Fibroblast of mammary gland (primary cell): ENCODE measurements at places on chromosomes 16 and 17.

GRCh38 chr17:78599419-78599818 is 22.2 kb upstream of the DNAH17 start:
- DNase-seq, result no peak

GRCh38 chr16:14303639-14304394 is 232.7 kb downstream of the MRTFB start:
- DNase-seq, result no peak

DNA sequence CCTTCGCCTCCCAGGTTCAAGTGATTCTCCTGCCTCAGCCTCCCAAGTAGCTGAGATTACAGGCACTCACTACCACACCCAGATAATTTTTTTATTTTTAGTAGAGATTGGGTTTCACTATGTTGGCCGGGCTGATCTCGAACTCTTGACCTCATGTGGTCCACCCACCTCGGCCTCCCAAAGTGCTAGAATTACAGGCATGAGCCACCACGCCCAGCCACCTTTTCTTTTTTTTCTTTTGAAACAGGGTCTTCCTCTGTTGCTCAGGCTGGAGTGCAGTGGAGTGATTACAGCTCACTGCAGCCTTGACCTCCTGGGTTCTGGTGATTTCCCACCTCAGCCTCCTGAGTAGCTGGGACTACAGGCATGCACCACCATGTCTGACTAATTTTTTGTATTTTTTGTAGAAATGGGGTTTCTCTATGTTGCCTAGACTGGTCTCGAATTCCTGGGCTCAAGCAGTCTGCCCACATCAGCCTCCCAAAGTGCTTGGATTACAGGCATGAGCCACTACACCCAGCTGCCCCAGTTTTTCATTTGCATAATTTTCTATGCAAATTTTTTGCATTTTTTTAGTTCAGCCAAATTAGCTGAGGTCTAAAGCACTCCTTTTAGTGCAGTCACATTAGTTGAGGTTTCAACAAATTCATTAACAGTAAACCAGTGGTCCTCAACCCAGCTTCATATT is 11.3 kb downstream of the WWP2 start:
- DNase-seq, result no peak

GRCh38 chr17:69796078-69796477 is 278.9 kb upstream of the KCNJ16 start:
- no peak for DNase-seq

DNA sequence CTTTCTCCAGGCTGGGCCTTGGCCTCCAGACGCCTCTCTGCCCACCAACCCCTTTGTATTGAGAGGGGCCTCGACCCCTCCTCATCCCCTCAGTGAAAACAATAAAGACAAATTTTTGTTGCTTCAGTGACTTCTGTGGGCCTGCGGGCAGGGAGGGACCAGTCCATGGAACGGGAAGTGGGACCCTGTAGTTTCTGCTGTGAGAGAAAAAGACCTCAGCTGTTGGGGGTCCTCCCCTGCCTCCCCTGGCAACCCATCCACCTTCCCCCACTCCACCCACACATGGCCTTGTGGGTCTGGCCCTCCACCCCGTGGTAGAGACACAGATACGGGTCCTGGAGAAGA is 3.5 kb downstream of the PPY start:
- no peak for DNase-seq

GRCh38 chr16:57964157-57964700 is 6.7 kb downstream of the CNGB1 start:
- no peak for DNase-seq

DNA sequence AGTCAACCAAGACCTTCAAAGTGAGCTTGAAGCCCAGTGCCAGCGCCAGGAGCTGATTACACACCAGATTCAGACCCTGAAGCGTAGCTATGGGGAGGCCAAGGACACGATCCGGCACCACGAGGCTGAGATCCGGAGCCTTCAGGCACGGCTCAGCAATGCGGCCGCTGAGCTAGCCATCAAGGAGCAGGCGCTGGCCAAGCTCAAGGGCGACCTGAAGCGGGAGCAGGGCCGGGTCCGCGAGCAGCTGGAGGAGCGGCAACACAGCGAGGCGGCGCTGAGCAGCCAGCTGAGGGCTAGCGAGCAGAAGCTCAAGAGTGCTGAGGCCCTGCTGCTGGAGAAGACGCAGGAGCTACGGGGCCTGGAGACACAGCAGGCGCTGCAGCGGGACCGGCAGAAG is 42.0 kb downstream of the PLD6 start:
- no peak for DNase-seq

GRCh38 chr17:27635275-27635823 is 4.4 kb downstream of the LGALS9 start:
- no peak for DNase-seq

- DNase-seq, result no peak
These were observed 22.9 kb downstream of the CDIP1 start for GRCh38 chr16:4515611-4516233.

- DNase-seq, result no peak
These were observed 8.4 kb downstream of the FBXO47 start for GRCh38 chr17:38958756-38959155.

DNA sequence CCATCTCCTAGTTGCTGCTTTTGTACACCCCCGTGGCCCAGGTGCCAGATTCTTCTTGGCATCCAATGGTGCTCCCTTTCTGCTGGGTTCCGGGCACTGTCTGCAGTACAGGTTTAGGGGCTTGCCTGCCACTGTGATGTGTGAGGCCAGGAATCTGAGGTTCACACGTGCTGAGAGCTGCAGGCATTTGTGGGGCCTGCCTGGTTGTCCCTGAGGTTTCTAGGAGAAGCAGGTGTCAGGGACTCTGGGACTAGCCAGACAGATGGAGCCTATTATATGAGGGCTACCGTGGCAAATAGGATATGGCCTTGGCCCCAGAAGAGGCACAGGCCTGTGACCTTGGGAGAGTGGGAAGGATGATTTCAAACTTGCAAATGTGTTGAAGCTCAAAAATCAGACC is 29.3 kb downstream of the NDEL1 start:
- no peak for DNase-seq

DNA sequence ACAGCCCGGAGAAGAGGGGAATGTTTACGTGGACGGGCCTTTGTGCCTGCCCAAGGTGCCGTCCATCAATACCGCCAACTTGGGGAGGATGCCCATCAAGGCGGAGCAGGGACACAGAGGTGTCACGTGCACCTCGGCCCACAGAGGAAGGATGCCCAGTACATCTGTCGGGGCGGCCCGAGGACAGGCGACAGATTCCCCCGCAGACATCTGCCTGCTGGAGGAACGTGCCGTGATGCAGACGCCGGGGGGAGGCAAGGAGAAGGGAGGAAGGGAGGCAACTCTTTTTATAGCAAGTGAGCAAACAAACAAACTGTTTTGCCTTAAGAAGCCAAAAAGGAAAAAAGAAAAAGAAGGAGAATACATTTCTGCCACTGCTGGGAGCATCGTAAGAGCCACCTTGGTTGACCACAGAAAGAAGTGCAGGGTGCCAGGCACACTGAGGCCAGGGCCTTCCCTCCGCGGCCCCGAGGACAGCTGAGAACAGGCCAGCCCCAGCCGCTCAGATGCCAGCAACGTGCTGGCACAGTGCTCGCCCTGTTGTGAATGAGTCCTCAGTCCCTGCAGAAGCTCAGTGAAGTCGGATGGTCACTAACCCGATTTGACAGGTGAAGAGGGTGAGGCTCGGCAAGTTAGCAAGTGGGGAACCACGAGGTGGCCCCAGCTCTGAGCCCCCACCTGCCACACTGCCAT is 146.4 kb downstream of the RBFOX3 start:
- DNase-seq, result no peak

DNA sequence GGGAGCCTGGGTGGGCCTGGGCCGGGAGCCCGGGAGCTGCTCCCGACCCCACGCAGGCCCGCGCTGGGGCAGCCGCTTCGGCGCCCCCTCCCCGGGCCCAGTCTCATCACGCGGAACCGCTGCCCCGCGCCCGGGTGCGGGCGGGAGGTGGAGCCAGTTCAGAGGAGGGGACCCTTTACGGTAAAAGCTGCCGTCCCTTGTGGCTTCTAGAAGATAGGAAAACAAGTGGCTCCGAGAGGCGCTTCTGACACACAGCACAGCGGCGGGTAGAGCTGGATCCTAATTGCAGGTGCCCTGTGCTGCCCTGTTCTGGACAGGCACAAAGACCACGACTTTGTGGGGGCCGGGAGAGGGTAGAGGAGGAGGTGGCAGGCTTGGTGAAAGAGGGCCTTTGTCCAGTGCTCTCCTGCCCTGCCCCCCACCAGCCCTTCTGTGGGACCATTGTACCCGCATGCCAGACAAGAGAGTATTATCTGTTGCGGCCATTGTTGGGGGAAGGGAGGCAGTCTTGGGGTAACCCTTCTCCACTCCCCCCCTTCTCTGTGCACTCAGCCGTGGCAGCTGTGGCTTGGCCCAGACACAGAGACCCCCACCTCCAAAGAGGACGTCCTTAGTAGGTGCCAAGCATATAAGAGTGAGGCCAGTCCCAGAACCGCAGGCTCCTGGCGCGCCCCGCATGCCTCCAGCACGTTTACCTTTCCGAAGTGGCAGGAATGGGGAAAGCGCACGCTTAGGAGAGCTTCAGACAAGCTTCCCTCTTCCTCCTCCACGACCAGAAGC is 736 bp downstream of the CNP start:
- DNase-seq, result peak; percentile 17

DNA sequence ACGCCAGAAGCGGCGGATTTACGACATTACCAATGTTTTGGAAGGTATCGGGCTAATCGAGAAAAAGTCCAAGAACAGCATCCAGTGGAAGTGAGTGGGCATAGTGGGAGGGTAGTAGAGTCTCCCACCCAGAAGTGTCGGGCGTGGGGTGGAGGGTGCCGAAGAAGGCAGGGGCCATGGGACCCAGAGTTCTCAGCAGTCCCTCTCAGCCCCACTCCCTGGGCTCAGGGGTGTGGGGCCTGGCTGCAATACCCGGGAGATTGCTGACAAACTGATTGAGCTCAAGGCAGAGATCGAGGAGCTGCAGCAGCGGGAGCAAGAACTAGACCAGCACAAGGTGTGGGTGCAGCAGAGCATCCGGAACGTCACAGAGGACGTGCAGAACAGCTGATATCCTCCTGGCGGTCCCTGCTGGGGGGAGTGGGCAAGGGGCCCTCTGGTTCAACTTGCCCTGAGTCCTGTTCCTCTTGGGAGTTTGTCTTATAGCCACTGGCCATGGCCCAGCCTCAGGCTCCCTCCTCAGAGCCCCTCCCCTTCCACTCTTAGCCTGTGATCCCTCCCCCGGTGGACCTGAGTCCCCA is 916 bp downstream of the E2F4 start:
- DNase-seq, result no peak

DNA sequence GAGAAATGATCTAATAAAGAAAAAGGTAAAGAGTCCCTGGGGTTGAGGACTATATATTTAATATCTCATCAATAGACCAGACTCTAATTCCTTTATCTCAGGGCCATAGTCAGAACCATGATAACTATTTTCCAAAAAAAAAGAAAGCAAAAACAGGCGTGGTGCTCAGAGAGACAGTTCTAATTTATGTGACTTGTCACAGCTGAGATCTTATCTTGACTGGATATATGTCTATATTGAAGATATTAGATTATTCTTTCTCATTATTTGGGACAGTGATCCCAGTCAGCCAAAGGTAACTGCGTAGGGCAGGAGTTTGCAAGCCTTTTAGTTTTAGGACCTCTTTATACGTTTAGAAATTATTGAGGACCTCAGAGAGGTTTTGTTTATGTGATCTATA is 52.4 kb downstream of the ITFG1 start:
- DNase-seq, result no peak

GRCh38 chr16:68644715-68645493 is at the start of gene CDH3:
Gene CDH3 (plus strand): TSS chr16:68645310. CDS start chr16:68645380, 70 bp downstream.
- no peak for DNase-seq

DNA sequence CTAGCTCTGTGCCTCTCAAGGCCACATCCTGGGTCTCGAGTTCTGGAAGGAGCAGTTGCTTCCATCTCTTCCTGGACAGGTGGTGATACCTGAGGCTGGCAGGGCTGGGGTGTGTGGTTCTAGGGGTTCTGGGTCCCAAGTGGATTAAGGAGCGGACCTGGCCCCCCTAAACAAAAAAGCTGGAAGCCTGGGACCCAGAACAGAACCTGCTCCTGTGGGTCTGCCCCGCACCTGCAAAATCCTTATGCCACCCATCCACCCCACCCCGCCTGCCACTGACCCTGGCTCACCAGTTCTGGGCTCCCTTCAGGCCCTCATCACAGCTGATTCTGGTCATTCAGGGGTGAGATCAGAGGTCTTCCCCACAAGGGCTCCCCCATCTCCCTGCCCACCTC is 44.8 kb downstream of the ADCY7 start:
- DNase-seq, result no peak

DNA sequence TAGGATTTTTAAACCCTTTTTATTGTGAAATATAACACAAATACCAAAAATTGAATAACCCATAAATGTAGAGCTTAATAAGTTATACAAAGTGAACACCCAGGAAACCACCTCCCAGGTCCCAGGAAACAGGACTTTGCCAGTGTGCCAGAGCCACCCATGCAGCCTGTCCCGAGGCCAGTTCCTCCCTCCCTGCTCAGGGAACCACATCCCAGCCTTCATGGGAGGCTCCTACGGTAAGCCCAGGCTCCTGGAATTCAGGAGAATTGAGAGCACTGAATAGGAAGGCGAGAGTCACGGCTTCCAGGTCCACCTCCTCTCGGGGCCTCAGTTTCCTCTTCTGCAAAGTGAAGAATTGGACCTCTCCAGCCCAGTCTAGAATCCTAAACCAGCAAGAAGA is 178.2 kb downstream of the TMEM132E start:
- DNase-seq, result no peak

- DNase-seq, result no peak
These were observed 391.7 kb downstream of the XYLT1 start for GRCh38 chr16:17078931-17079631.

DNA sequence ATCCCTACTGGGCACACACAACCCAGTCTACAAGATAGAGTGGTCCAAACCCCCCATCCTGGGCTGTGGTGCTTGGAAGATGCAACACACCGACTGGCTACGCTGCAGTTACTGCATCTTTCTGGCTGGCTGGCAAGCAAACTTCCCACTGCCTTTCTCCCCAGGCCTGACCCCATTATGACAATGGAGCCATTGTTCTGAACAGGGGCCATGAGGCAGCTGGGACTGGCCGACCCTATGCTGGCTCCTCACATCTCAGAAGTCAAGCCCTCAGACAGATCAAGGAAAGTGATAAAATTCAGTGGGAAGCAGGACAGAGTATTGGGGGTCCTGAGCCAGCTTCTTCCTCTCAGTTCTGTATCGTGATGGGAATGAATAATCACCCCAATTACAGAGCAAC is 364.1 kb upstream of the ASIC2 start:
- no peak for DNase-seq
